ENCODE measurements at places on chromosomes 12 and 14. TPM values are rescaled to one million over a fixed set of nuclear protein-coding genes. Genes with fewer than 3 reads are reported as not detected.

DNA sequence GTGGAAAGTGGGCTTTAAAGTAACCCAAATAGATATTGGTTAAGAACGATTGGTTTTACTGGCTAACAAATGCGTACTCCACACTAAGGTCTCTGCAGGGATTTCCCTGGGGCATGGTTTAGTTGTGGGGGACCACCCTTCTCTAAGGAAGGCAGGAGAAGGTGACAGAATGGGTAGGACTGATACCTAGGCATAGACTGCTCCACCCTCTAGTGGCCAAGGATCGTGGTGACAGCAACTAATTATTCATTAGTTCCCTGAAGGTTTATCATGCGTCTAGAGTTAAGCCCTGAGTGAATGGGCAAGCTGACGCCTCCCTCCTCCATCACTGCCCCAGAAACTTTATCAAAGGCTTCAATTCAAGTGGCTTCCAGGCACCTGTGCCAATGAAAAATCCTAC, 9.1 kb downstream of the FAM181A start:
- no peak for DNase-seq

DNA sequence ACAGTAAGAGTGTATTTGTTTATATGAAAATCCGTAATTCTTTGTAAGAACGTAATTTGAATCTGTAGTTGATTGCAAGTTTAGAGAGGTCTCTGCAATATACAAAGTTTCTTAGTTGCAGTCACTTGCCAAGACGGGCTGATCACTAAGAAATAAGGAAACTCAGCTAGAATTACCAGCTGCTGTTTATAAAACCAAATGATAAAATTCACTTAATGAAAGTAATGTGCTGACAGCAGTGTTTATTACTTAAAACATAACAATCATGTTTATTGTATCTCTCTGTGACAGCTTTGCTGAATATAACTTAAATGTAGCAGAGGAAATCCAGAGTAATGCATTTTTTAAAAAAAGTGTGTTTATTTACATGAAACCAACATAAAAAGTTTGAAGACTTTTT, 31.2 kb downstream of the SRGAP1 start:
- DNase-seq, result no peak

Gene GPRC5D
- total RNA-seq, result not detected

Gene SPATA7
- 39.3 TPM for total RNA-seq

Gene PYGL
- total RNA-seq, result 21.1 TPM

DNA sequence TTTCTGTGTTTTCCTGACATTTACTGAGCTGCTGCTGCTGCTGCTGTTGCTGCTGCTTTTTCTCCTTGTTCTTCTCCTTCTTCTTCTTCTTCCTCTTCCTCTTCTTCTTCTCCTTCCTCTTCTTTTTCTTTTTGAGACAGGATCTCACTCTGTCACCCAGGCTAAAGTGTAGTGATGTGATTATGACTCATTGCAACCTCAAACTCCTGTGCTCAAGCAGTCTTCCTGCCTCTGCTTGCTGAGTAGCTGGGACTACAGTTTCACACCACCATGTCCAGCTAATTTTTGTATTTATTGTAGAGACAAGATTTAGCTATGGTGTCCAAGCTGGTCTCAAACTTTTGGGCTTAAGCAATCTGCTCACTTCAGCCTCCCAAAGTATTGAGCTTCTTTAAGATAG, 95.8 kb downstream of the TMTC3 start:
- DNase-seq, result no peak

Gene PMCH
- total RNA-seq, result not detected

DNA sequence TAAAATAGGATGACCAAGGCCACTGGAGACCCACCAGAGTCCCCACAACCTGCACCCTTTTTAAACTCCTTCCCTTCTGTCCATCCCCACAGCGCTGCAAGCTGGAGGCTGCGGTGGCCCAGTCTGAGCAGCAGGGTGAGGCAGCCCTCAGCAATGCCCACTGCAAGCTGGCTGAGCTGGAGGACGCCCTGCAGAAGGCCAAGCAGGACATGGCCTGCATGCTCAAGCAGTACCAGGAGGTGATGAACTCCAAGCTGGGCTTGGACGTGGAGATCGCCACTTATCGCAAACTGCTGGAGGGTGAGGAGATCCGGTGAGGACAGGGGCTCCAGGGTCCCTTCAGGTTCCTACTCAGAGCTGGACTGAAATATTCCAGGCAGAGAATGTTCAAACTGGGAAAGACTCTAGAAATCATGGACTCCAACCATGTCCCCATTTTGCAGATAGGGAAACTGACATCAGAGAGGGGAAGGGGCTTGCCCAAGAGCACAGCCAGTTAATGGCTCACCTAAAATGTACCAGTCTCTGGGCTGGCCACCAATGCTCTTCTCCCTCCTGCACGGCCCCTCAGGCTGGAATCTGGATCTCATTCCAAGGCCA, 17.2 kb downstream of the KRT85 start:
- no peak for DNase-seq

Gene GALNT4
- 5.7 TPM for total RNA-seq

Data from endothelial cell (in vitro differentiated cells).